Osteoblast (primary cell): ENCODE measurements at places on chromosomes 12 and 14.
A peak's percentile ranks its signal among the peaks of the same experiment; 100 is the strongest.

- DNase-seq = peak; percentile 97
Measured at GRCh38 chr14:34714320-34715126, at the start of gene CFL2. Gene CFL2, minus strand, starts transcription at chr14:34714593. Its CDS starts 53 bp downstream, at chr14:34714540.

- peak; percentile 83 for DNase-seq
Measured at GRCh38 chr14:85529803-85530574, at the start of gene FLRT2. Gene FLRT2, plus strand, starts transcription at chr14:85530144. Its CDS starts 91,371 bp downstream, at chr14:85621515.

DNA sequence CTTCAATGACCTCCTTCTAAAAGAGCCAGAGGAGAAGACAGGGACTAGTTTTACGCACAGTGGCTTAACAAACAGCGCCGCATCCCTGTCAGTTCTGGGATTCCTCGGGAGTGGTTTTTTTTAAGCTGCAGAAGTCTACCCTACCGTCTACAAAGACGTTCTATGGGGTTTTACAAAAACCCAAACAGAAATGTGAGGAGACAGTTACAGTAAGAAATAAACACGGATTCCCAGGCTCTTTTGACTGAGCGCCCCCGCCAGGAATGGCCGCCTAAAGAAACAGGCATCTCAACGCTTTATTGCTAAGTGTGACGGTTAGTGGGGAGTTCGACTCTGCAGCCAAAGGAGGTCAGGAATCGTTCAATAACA is 484 bp downstream of the ALKBH1 start:
- peak; percentile 83 for DNase-seq

DNA sequence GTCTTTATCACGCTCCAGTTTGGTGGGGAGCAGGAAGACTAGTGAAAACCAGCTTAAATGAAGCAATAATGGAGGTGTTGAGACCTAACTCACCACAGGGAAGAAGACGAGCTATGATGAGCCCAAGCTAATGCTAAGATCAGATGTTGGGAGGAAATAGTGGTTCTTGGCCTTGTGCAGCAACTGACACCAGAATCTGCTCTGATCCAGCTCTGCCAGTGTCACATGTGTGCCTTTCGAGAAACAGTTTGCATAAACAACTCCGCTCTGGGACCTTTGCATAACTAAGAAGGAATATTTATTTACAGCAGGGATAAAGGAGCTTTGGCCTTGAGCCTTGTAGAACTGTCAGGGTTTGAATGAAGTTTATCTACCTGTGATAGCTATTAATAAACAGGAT is 369.4 kb upstream of the CCDC196 start:
- no peak for DNase-seq

DNA sequence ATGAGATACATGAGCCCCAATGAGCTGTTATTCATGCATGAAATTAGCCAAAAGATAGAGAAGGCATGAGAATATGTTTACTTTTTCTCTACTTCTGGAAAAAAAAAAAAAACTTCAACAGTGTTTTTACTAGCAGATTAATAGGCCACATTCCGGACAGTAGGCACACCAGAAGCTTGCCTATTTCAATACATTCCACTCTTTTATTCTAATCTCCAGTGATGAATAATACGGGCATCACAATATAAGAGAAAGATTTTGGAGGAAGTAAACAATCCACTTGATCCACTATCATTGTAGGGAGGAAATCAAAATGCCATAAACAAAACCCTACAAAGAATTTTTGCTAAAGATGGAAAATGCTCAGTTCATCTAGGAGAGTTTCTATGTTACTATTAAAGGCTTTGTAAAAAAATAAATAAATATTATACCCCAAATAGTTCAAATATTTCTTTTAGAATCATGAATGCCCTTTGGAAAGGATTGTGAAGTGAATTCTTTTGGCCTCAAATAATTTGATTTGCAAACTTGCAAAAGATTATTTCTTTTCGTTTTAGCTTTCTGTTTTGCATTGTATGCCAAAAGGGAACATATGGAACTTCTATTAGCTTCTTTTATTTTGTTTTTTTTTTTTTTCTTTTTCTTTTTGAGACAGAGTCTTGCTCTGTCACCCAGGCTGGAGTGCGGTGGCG is 232.6 kb downstream of the EPS8 start:
- no peak for DNase-seq

GRCh38 chr12:47964106-47964728 is 821 bp downstream of the TMEM106C start:
- DNase-seq = peak; percentile 60

- peak; percentile 91 for DNase-seq
Measured at GRCh38 chr12:53048033-53048779, 1.7 kb upstream of the TNS2 start.

DNA sequence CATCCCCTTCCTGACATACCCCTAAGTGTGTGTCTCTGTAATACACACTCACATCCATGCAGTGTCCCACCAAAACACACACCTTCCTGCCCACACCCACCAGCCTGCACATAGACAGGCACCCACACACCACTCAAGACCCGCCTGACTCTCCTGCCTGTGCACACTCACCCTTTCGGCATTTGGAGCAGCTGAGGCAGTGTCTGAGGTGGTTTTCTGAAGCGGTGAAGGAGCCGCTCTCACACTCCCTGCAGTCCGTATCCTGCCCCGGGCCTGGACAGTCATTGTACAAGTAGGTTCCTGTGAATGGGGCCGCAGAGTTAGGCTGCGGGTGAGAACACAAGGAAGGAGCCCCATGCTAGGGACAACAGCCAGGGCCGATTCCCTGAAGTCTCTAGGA is 8.3 kb downstream of the TNFRSF1A start:
- DNase-seq = peak; percentile 96

GRCh38 chr12:124655698-124656516 is 88.5 kb upstream of the NCOR2 start:
- peak; percentile 97 for DNase-seq

DNA sequence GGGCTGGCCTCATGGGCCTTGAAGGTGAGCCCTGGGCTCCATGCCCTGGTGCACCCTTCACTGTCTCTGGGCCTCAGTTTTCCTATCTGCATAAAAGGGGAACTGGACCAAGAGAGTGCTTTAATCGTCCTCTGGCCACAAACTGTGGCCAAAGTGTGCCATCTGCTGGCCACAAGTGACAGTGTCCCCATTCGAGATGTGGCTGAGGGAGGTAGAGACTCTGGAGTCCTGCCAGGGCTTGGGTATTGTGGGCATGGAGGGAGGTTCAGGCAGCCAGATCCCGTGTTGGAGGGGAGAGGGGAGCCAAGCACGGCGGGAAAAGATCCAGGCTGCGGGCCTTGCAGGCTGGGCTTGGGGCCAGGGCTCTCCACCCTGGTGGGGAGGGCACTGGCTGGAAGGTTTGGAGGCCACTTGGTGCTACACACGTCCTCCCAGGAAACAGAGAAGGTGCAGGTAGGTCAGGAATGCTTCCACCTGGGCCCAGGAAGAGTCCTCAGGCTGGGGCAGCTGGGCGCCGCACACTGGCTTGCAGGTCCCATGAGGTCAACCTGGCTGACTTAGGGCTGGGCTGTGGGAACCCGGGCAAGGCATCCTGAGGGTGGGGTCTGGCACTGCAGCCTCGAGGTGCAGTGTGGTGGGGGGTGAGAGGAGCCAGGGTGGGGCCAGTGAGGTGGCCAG is 7.3 kb upstream of the KIF26A start:
- DNase-seq = peak; percentile 96

DNA sequence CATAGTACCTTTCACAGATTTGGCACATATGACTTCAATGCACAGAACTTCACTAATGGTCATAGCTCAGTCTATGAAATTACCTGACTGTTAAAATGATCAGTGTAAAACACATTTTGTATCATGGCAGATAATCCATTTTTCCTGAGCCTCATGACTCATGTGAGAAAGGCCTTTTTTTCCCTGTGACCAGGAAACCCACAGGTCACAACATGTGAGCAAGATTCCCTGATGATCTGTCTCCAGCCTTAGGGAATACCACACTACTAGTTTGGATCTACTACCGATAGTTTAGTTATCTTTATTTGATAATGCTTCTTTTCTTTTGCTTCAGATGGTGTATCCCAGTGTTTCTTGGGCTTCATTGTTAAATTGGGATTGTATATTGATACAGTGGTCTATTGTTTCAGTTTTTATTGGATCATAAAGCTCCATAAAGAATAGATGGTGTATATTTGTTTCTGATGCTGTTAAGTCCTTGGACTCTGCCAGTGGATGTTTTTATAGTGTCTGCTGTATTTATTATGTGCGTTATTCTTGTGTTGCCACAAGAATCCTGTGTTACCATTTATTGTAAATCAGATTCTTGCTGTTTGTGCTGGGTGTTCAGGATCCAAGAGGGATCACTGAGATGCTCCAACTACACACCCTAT is 248.7 kb upstream of the PELI2 start:
- DNase-seq = no peak

DNA sequence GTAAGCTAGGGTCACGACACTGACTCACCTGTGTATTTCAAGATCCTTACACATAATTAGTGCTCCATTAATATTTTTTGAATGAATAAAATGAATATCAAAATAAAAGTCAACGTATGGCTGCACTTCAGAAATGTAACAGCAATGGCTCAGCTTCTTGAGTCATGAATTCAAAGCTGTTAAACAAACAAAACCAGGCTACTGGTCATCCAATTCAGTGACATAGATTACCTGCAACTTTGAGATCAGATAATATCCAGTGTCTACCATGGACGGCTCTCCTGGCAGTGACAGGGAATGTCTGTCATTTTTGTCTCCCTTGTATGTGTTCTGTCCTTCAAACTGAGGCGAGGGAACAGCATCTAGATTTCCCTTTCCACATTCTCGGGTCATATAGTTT is 225.6 kb downstream of the EFCAB11 start:
- peak; percentile 36 for DNase-seq

GRCh38 chr14:91977884-91978283 is 30.4 kb upstream of the FBLN5 start:
- no peak for DNase-seq

- DNase-seq = no peak
Measured at GRCh38 chr12:32257695-32258496, 141.5 kb upstream of the FGD4 start.

GRCh38 chr12:14878488-14878887 is 7.2 kb downstream of the MGP start:
- DNase-seq = no peak

- DNase-seq = no peak
Measured at GRCh38 chr12:2719392-2719791, 75.4 kb upstream of the FKBP4 start.

- DNase-seq = peak; percentile 67
Measured at GRCh38 chr12:50734409-50735263, 29.3 kb upstream of the ATF1 start.

- DNase-seq = peak; percentile 18
Measured at GRCh38 chr12:24307716-24308335, 358.4 kb upstream of the SOX5 start.

DNA sequence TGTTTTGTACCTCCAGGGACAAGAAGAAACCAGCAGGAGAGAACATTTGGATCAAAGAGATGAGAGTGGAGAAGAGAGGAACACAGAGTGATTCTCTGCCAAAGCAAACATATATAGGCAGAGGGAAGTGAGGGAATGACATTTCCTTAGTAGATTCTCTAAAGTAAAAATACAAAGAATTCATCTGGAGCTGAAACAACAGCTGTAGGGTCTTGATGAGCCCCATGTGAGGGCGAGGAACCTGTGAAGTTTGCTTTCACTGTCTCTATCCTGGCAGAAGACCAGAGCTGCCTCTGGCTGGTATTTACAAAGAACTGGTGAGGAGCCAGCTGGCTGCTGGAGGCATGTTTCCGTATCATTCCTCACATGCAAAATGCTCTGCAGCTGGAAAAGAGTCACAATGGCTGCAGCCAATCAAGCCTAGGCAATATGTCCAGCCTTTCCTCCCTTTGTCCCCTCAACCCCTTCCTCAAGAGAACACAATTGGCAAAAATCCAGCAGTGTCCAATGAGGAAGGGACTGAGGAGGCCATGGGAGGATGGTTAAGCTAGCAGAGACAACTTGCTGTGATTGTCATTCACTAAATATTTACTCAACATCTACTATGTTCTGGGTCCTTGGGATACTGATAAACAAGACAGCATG is 122.5 kb downstream of the PHLDA1 start:
- peak; percentile 59 for DNase-seq

GRCh38 chr12:19398376-19399363 is 40.6 kb upstream of the AEBP2 start:
- no peak for DNase-seq

GRCh38 chr12:131528144-131528543 is 182.7 kb upstream of the SFSWAP start:
- no peak for DNase-seq

- DNase-seq = no peak
Measured at GRCh38 chr14:35155962-35156361, 33.6 kb downstream of the PRORP start.

DNA sequence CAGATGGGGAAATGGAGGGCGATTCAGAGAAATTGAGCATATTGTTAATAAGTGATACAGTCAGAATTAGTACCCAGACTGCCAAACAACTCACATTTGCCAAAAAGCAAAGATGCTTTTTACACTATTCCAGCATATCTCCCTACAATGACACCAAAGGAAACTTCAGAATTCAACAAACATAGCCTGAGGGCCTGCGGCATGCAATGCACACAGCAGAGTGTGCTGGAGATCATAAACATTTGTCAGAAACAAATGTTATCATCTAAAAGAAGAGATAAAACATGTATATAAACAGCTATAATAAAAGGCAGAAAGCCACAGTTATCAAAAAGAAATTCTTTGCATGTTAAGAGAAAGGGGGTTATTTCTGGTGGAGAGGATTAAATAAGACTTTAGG is 20.1 kb upstream of the GARIN6 start:
- no peak for DNase-seq

DNA sequence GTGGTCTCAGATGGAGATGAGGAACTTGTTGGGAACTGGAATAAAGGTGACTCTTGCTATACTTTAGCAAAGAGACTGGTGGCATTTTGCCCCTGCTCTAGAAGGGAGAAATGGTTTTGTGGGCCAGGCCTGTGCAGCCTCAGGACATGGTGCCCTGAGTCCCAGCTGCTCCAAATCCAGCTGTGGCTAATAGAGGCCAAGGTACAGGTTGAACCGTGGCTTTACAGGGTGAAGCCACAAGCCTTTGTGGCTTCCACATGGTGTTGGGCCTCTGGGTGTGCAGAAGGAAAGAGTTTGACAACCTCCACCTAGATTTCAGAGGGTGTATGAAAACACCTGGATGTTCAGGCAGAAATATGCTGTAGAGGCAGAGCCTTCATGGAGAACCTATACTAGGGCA is 586.0 kb downstream of the FLRT2 start:
- DNase-seq = no peak

DNA sequence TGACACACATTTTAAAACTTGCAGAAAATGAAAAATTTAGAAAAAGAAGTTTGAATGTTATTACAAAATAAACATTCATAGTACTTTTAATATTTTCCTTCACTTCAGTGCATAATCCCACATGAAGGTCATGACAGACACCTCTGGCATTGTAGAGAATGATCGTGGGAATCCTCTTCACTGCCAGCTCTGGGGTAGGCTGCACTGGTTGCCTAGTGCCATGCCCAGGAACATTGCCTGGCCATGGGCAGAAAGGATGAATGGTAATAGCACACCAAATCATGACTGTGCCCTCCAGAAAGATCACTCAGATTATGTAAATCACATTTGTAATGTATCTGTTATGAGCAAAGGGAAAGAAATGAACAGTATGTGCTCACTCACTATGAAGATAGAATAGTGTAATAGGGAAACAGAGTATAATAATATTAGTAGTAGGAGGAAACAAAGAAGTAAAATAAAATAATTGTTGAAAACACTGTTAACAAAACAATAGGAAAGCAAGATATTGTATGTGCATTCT is 161.6 kb downstream of the PLCZ1 start:
- no peak for DNase-seq

GRCh38 chr14:68589447-68590200 is 203.2 kb downstream of the ZFP36L1 start:
- DNase-seq = no peak
